Stimulated activated CD4-positive, alpha-beta T cell treated with anti-CD3 and anti-CD28 coated beads, Interleukin-1b, Interleukin-23, amount 100 ng/mL, for 4 hours (primary cell): ENCODE measurements at places on chromosomes 7 and 10.

GRCh38 chr10:80596391-80597257 is 58.9 kb downstream of the SH2D4B start:
- DNase-seq: no peak

- no peak for DNase-seq
These were observed 5.5 kb downstream of the IGFBP3 start for GRCh38 chr7:45915606-45916005.

- no peak for DNase-seq
These were observed 81.0 kb upstream of the PRSS58 start for GRCh38 chr7:142338633-142339501.

- DNase-seq: no peak
These were observed 173.9 kb downstream of the RNLS start for GRCh38 chr10:88409236-88409635.

DNA sequence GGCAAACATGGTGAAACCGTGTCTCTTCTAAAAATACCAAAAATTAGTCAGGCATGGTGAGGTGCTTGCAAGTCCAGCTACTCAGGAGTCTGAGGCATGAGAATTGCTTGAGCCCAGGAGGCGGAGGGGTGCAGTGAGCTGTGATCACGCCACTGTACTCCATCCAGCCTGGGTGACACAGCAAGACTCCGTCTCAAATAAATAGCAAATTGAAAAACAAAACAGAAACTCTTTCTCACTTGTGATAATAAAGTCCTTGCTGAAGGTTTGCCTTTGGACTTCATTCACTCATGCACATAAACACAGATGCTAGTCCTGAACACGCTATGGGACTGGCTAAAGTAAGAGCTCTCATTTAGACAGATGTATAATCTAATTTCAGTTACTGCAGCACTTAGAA is 37.6 kb downstream of the ANK3 start:
- DNase-seq: no peak

GRCh38 chr10:79431891-79432831 is 13.3 kb downstream of the ZCCHC24 start:
- DNase-seq: no peak

GRCh38 chr10:32149252-32149955 is 93.2 kb upstream of the KIF5B start:
- no peak for DNase-seq

DNA sequence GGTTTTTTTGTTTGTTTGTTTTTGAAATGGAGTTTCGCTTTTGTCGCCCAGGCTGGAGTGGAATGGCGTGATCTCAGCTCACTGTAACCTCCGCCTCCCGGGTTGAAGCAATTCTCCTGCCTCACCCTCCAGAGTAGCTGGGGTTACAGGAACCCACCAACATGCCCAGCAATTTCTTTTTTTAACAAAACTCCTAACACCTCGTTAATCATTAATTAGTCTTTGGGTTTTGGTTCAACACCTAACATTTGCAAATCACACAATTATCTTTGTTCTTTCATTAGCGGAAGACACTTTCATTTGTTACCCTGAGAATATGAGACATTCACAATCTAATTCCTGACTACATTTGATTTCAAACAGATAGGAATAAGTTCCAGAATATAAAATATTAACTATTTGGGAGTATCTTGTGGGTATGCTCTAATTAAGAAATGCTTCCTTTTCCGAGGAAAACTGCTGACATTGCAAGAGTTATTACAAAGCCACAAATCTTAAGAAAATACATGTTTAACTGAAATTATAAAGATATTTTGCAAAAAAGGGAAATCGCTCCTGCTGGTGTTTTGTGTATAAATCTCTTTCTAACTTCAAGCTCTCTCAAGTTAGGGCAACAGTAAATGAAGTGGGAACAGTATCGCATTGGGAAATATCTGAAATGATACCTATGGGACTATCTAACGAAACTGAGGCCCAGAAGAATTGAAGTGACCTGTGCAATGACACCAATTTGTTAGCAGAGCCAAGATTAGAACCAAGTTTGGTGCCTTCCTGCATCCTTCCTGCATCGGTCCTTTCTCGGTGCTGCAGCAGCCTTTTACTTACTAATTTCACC is 1.2 kb upstream of the LSM8 start:
- DNase-seq: no peak

DNA sequence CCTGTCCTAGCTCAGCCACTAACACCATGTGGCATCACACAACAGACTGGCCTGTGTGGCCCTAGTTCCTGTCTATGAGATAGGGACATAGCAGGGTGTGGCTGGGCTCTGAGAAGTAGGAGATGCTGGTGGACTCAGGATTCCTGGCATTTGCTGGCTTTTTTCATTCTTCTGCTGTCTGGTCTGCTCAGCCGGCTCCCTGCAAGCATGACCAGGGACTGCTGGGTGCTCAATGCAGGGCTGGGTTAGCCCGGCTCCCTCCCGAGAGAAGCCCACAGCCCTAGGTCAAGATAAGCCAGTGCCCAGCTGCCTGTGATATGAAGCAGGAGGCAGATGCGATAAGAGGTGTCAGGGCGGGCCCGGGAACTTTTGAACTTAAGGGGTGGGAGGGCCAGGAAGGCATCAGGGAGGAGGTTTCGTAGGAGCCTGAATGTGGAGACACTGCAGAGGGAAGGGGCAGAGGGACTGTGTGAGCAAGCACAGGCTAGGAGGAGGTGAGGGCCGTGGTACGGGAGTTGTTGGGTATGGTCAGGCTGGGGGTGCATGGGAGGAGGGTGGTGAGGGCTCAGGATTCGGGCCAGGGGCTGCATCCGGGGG is 3.5 kb downstream of the AQP1 start:
- DNase-seq: no peak

- no peak for DNase-seq
These were observed 11.9 kb downstream of the PDGFA start for GRCh38 chr7:507623-508300.

- DNase-seq: no peak
These were observed 32.0 kb downstream of the KDM7A start for GRCh38 chr7:140144821-140145220.

- DNase-seq: no peak
These were observed 15.2 kb downstream of the CUZD1 start for GRCh38 chr10:122830273-122830964.

DNA sequence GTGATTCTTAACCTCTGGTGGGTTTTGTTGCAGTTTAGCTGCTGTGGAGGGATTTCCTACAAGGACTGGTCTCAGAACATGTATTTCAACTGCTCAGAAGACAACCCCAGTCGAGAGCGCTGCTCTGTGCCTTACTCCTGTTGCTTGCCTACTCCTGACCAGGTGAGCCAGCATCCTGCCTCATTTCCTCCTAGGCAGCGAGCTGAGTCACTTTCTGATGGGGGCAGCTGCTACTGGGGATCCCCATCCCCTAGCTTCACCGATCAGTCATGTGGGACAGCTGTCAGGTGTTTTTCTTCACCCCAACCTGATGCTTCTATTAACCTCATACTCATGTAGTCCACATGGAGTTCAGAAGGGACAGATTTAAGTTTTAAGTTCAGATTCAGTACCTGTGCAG is 21.7 kb upstream of the SMO start:
- DNase-seq: no peak

DNA sequence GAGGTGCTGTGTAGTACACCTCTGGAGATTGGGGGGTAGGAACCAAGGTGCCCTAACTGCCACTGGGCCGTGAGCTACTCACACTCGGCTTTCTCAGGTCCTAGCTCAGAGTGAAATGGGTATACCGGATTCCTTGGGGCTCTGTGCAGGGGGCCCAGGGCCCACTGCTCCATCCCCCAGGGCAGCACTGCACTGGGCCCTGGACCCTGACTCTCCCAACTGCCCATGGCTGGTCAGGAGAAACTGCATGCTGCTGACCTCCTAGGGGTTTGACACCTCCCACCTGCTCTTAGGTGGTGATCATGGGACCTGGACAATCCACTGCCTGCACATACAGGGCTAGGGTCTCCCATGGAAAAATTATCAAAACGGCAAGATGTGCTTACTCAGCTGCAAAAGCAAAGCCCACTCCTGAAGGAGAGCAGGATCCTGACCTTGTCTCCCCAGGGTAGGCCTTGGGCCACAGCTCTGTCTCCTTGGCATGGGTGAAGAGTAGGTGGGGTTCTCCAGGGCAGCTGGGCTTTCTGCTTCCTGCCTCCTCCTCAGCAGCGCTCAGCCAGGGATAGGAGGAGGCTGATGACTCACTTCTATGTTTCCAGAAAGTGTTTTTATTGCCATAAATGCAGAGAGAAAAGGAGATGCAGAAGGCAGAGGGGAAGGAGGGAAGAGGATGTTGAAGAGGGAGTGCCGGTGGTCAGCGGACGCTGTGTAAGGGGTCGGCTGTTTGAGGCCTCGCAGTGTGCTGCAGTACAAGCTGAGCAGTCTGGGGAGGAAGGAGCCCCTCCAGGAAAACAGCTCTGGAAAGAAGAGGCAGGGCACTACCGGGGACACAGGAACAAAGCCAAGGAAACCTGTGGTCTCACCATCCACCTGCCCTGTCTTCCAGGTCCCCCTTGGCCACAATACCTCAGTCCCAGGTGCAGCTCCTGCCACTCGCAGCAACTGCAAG is 107.8 kb downstream of the ARHGAP22 start:
- no peak for DNase-seq
